ENCODE measurements at places on chromosomes 6 and 20.

DNA sequence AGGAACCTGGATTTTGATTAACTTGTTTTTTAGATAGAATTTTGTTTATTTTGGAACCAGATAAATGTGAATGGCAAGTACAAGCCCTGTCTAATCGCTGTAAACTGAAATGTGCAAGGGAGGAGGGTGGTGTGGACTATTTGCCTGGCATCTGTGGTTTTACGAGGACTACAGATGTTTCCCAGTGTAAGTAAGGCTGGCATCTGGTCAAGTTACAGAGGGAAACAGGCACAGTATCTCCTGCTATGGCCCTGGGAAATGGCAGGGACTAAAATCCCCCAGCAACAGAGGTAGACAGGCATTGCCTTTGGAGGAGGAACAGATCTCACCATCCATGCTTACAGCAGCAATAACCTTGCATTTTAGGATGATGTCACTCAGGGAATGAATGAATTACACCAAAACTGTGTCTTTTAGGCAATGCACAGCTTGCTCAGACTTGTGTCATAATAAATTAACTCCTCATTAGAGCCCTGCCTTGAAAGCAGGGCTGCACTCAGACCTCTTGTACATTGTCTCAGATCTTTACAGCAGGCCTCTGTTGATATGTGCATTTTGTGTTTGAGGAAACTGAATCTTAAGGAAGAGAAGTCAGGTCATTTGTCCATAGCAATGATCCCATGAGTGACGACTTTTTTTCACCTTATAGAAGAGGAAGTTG, 96.2 kb downstream of the TCP11 start:
- DNase-seq = no peak

- DNase-seq = no peak
Measured at GRCh38 chr6:43246301-43247113, 3.2 kb downstream of the TTBK1 start.

- DNase-seq = no peak
Measured at GRCh38 chr20:10729785-10730184, 56.0 kb upstream of the JAG1 start.

- DNase-seq = no peak
Measured at GRCh38 chr6:45606831-45607400, 229.2 kb upstream of the SUPT3H start.

- DNase-seq = no peak
Measured at GRCh38 chr6:69238067-69238466, 558.7 kb downstream of the LMBRD1 start.

GRCh38 chr6:142118925-142119324, 13.8 kb upstream of the GJE1 start:
- DNase-seq = no peak

- no peak for DNase-seq
Measured at GRCh38 chr20:62918831-62919230, 7.5 kb downstream of the DIDO1 start.

GRCh38 chr6:40900791-40901190, 138.2 kb downstream of the UNC5CL start:
- no peak for DNase-seq

DNA sequence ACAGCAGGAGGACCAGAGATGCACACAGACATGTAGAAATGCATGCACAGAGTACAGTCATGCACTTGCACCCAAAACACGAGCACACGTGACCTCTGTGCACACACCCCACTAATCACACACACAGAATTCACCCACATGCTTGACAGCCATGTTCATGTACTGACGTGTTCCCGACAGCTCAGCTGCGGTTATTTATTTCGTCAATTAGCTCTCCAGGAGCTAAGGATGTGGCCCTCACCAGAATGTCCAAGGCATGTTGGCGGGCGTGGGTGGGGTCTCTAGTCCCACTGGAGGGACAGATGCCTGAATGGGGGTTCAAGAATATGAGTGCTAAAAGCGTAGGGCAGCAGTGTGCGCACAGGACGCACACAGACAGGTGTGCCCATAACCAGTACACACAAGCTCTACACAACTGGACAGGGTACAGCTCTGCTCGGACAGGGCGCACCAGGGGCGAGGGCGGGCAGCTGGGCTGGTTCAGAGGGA, 571 bp upstream of the PRPF6 start:
- DNase-seq = no peak

DNA sequence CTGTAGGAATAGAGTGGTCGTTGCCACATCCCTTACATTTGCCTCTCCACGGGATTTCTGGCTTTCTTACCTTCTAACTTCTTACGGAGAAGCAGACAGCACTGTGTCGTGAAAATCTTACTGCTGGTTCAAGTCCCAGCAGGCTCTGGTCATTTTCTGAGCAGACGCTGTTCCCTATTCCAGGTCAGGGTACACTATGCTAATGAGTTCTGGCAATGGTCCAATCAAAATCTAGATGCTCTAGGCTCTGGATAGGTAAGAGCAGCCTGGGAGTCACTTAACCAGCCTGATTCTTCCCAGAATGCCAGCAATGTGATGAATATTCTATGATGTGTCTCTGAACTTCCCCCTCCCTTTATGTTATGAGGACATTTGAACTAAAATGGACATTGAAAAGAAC, at the start of gene GCM1:
Gene GCM1 (minus strand): TSS at position 158 of the 400 bp plus-strand sequence. CDS start 3,209 bp downstream, outside the sequence.
- DNase-seq = no peak

- DNase-seq = no peak
Measured at GRCh38 chr6:160430203-160430602, 82.0 kb downstream of the SLC22A3 start.

- DNase-seq = no peak
Measured at GRCh38 chr20:19368351-19368750, 155.9 kb downstream of the SLC24A3 start.

- DNase-seq = no peak
Measured at GRCh38 chr20:20939006-20939405, 167.2 kb downstream of the LINC00237 start.

DNA sequence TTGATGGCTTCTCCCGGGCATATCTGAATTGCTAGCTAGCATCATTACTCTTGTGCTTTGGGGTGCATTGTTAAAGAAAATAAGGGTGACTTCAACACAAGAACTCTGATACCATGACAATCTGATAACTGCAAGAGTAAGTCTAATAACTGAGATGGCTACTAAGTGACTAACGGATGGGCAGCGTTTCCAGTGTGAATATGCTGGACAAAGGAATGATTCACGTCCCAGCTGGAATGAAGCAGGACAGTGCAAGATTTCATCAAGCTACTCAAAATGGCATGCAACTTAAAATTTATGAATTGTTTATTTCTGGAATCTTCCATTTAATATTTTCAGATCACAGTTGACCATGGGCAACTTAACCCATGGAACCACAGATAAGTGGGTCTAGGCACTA, 31.7 kb downstream of the MOXD1 start:
- no peak for DNase-seq

DNA sequence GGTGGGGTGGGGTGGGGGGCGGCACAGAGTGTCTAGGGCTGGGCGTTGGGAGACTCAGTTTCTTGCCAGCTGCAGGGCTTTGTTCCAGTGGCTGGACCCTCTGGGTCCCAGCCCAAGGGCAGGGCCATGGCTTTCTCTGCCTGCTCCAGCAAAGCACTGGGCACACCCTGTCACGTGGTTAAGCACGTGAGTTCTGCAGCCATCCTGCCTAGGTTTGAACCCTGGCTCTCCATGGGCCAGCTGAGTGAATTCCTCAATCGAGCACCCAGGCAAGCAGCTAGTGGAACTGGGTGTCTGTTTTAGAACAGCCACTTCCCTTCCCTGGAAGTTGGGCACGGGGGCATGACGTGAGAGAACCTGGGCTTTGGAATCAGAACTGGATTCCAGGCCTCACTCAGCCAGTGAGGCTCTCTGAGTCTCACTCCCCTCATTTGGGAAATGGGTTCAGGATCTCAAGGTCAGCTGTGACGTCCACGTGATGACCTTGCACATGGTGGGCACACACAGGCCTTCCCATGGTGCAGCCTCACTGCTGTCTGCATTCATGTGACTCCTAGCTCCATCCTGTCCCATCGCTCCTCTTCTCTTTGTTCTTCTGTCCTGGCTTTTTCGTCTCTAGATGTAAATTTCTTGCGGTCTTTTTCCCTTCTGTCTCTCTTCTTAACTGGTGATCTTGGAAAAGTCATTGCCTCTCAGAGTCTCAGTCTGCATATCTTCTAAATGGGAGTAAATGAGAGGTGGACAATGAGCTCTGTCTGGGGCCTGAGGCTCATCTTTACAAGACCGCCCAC, 45.9 kb downstream of the NOL4L start:
- no peak for DNase-seq

DNA sequence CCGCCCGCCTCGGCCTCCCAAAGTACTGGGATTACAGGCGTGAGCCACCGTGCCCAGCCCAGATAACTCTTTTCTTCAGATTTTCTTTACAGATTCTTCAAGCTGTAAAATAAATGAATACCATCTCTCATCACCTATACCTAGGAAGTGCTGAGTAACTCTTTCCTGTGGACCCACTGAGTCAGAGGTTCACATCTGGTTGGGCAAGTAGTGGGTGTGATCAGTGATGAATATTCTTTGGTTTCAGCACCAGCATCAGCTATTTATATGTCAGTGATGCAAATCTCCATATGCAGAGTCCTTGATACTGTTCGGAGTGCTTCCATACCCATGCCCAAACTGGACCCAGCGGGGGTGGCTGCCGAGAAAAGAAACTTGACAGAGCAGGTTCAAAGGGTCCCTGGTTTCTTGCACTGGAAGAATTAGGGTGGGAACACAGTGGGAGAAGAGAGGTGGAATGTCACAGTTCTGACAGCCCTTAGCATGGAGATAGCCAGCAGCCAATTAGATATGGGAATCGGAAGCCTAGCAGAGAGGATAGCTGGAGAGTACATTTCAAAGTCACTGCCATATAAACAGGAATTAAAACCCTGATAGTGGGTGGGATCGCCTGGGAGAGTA, 64.9 kb upstream of the DDR1 start:
- DNase-seq = no peak

- no peak for DNase-seq
Measured at GRCh38 chr6:12570461-12571030, 146.0 kb upstream of the PHACTR1 start.

All from left kidney (tissue), 8 donors.